CD14-positive monocyte (primary cell): ENCODE measurements at places on chromosomes 11 and 22.
A peak's percentile ranks its signal among the peaks of the same experiment; 100 is the strongest.

- no peaks in the 10 kb centered on the region for H3K4me1 ChIP-seq
- H3K27ac ChIP-seq: no peak overlapping the region
- H3K36me3 ChIP-seq: no peaks in the 10 kb centered on the region
- H3K27me3 ChIP-seq: no peaks in the 10 kb centered on the region
- DNase-seq: no peak
These were observed 37.3 kb downstream of the GALNT18 start for GRCh38 chr11:11584530-11584810.

GRCh38 chr11:68432874-68433273 lies 27.7 kb upstream of the PPP6R3 start:
- H3K27me3 ChIP-seq: no peaks in the 10 kb centered on the region
- DNase-seq: no peak
- no peak overlapping the region for H3K4me3 ChIP-seq

DNA sequence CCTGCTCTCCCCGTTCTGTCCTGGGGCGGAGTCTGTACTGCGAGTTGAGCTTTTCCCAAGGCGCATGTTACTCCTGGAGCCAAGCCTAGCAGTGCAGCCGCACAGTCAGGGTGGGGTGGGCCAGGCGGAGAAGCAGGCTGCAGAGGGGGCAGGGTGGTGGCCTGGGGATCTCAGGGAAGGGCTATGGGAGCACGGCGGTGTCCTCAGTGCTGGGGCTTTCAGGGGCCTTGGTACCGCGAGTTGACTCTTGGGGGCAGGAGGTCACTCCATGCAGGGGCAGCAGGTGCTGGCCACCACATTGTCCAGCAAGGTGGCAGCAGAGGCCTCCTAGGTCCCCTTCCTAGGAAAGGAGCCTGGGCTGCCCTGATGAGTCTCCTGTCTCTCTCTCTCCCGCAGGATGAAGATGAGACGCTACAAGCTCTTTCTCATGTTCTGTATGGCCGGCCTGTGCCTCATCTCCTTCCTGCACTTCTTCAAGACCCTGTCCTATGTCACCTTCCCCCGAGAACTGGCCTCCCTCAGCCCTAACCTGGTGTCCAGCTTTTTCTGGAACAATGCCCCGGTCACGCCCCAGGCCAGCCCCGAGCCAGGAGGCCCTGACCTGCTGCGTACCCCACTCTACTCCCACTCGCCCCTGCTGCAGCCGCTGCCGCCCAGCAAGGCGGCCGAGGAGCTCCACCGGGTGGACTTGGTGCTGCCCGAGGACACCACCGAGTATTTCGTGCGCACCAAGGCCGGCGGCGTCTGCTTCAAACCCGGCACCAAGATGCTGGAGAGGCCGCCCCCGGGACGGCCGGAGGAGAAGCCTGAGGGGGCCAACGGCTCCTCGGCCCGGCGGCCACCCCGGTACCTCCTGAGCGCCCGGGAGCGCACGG lies 14.9 kb upstream of the MIEF1 start:
- peaks cover 10% of the 10 kb centered on the region for H3K4me1 ChIP-seq
- H3K27me3 ChIP-seq: no peaks in the 10 kb centered on the region
- no peaks in the 10 kb centered on the region for H3K36me3 ChIP-seq
- no peak overlapping the region for H3K4me3 ChIP-seq

- H3K27ac ChIP-seq: peak overlapping the region; percentile 11
- H3K27me3 ChIP-seq: no peaks in the 10 kb centered on the region
- H3K4me3 ChIP-seq: no peak overlapping the region
- no peak for DNase-seq
- peaks cover 8% of the 10 kb centered on the region for H3K4me1 ChIP-seq
These were observed 71.9 kb downstream of the MICAL2 start for GRCh38 chr11:12182302-12182675.

GRCh38 chr22:29635734-29636357 lies 32.4 kb downstream of the NF2 start:
- H3K27me3 ChIP-seq: no peaks in the 10 kb centered on the region
- no peak overlapping the region for H3K27ac ChIP-seq

GRCh38 chr11:48228761-48229160 lies 12.2 kb downstream of the OR4B1 start:
- no peak overlapping the region for H3K27ac ChIP-seq
- no peak overlapping the region for H3K4me3 ChIP-seq
- DNase-seq: no peak
